ENCODE measurements at places on chromosomes 12 and 14.

- no peak for DNase-seq
Measured at GRCh38 chr14:78007160-78007559, 163.0 kb upstream of the NRXN3 start.

DNA sequence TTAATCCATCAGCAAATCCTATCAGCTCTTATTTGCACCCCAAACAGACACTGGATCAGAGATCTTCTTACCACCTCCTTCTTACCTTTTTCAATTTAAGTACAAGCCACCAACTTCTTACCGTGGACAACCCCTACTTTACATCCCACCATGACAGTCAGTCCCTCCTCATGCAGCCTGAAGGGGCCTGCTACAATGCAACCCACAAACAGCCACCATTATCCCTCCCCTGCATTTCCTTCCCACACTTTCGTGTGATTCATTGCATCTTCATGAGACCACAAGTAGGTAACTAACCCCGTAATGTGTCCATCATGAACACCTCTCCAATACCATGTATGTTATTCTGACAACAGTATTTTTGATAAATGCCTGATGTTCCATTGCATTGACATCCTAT lies 108.6 kb downstream of the BCL11B start:
- no peak for DNase-seq

GRCh38 chr12:103441437-103442181 lies 54.2 kb downstream of the C12orf42 start:
- no peak for DNase-seq

DNA sequence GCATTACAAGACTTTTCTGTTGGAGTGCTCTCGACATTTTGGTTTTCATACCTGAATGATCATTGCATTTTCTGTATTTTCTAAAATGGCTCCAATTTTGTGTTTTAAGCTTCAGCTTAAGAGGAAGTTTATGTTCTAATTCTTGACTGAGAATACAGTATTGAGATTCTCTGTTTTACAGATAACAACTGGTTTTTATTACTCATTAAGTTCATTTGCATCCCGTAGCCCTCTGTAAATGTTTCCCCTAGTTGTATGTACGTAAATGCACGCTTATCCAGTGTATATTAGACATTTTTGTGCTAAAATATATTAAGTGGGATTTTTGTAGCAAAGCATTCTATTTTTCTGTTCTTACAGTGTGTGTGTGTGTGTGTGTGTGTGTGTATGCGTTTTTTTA lies 33.1 kb downstream of the CPSF6 start:
- DNase-seq: no peak

DNA sequence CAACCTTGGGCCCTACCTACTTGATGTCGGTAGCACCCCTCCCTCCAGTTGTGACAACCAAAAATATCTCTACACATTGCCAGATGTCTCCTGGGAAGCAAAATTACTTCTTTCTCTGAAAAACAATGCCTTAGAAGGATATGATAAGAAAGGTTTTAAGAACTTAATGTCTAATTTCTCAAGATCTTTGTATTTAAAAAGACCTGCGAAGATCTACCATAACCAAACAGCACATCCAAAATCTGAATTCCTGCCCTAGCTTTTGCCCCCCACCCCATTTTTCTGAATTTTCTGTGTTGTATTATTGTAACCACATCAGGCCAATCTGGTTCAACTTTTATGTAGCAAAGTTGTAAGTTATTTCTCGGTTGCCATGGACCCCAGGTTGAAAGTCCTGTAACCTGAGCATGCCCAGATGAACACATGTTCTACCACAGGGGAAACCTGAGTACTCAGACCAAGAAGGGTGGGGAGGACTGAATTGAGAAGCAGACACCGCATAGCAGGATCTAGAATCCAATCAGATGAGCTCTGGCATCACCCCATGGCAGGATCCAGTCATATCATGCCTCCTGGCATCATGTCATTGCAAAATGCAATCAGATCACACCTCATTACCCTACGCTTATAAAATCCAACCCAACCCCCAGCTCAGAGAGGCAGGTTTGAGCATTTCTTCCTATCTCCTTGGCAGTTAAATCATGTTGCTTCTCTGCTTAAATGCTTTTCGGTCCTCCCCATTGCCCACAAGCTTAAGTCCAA lies 8.7 kb downstream of the TMEM253 start:
- DNase-seq: no peak

- DNase-seq: no peak
Measured at GRCh38 chr14:39868251-39868650, 436.0 kb upstream of the FBXO33 start.

- DNase-seq: no peak
Measured at GRCh38 chr12:112892856-112893255, 13.9 kb upstream of the OAS1 start.

GRCh38 chr12:80709811-80710726 lies 2.6 kb downstream of the MYF6 start:
- DNase-seq: no peak

- DNase-seq: no peak
Measured at GRCh38 chr14:65206078-65206447, 103.7 kb upstream of the MAX start.

DNA sequence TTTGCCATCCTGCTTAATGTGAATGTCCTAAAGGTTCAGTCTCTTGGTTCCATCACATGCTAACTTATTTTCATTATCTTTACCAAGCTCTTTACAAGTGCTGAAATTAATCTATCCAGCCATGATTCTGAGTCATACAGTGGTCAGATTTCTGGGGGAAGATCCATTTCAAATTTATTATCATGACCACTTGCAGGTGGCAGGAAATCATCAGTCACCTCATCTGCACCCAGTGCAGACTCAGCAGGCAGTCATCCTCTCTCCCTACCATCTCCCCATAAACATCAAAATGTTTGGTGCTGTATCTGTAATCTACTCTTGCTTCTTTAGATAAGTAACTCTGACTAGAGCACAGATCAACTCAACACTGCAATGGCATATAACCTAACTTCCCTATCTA lies 23.5 kb downstream of the ATG14 start:
- no peak for DNase-seq

GRCh38 chr14:103141117-103141796 lies 18.0 kb downstream of the TNFAIP2 start:
- no peak for DNase-seq

DNA sequence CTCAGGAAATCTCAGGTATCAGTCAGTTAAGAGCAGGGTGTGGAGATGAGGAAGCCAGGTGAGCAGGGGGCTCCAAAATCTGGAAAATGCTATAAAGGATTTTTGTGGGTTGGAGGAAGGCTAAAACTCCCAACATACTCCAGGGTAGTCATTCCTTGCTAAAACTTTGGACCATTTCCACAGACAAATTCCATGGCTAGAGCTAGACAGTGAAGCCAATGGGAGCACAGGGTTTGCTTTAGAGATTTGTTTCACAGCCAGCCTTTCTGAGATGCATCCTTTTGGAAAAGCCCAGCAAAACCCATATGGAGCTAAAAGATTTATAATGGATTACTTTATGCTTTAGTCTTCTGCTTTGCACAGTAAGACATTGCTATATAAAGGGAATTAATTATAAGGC lies 146.5 kb downstream of the SAMD4A start:
- DNase-seq: no peak

GRCh38 chr14:39984323-39984722 lies 552.1 kb upstream of the FBXO33 start:
- no peak for DNase-seq

DNA sequence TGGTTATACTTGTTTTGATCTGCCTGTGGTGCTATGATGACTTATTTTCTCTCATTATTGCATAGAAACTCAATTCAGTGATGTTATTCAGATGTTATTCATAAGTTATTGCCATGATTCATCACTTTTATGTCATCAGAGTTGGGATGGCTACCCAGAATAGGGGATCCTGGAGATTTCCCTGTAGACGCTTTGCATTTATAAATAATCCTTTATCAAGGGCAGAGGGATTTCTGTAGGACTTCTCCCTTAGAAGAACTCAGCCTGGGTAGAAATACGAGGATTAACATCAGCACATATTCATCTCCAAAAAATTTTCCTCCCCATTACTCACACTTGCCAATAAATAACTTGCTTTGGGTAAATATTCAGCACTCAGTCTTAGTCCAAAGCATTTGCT lies 4.9 kb downstream of the GPRC5A start:
- no peak for DNase-seq

- DNase-seq: no peak
Measured at GRCh38 chr12:65662590-65662989, 161.7 kb upstream of the HMGA2 start.

GRCh38 chr14:20440882-20441281 lies 4.9 kb upstream of the KLHL33 start:
- DNase-seq: no peak

DNA sequence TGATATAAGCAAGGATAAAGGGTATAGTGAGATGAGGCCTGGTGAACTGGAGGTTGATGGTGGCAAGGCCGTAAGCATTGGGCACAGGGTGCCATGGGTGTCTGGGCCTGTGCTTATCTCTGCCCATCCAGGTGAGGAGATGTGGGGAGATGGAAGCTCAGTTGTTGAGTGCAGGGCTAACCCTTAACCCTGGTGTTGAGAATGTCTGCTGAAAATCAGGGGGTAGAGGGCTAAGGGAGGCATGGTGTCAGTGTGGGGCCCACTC lies 86.1 kb downstream of the SYNE2 start:
- DNase-seq: no peak

DNA sequence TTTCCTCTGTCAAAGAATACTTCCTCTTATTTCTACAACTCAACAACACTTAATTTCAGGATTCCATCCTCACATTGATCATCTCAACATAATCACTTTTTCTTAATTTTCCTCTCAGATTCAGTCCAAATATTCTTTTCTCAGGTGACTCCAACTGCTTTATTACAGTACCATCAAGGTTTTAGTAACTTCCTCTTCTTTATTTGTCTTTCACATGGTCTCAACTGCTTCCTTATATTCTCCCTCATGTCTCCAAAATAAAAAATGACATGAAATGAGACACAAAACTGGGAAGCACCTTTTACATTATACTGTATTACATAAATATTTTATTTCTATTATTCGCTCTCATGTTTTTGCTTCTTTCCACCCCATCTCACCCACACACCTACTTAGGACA lies 55.5 kb downstream of the PPP2R5E start:
- no peak for DNase-seq

DNA sequence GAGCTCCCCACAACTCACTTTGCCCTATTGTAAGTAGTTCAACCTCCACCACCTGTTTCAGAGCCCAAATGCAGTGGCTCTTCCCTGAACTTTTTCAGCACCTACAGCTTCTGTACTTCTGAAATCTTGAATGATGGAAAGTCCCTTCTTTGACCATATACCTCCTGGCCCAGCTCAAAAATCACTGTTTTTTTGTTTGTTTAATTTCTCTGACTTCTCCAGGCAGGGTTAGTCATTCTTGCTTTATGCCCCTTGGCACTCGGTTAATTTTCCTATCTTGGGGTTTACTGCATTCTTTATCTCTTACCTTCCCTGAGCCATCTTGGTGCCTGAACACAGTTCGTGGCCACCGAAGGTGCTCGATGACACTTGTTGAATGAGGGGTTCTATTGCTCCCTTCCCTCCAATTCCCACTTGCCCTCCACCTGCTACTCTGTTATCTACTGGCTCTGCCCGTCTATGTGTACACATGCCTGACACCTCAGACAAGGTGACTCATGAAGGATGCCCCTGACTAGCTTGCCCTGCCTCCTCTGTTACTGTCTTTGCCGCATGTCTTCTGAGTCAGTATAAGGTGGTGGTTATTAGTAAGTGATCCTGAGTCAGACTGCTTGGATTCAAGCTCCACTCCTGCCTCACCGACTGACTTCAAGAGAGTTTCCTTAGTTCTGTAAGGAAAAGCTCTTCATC lies 4.4 kb downstream of the AMHR2 start:
- DNase-seq: no peak

- DNase-seq: no peak
Measured at GRCh38 chr14:91339076-91339475, 78.5 kb downstream of the CCDC88C start.

DNA sequence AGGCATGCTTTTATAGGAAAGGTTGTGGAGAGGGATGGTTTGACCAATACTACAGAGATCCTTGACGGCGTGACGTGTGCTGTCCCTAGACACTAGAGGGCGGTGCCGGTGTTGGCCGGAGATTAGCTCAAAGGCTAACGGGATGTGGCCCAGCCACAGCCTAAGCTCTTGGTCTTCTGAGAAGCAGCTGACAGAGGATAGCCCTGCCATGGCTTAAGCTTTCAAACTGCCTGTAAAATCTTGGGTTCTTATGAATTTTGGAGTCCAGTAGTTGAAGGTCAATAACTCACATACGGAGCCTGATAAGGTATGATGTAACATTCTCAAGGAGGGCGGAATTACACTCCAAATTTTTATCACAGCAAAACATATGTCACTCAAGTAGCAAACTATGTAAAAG lies 515.7 kb upstream of the ATXN7L3B start:
- DNase-seq: no peak

GRCh38 chr12:53267306-53267998 lies 647 bp upstream of the ESPL1 start:
- no peak for DNase-seq

DNA sequence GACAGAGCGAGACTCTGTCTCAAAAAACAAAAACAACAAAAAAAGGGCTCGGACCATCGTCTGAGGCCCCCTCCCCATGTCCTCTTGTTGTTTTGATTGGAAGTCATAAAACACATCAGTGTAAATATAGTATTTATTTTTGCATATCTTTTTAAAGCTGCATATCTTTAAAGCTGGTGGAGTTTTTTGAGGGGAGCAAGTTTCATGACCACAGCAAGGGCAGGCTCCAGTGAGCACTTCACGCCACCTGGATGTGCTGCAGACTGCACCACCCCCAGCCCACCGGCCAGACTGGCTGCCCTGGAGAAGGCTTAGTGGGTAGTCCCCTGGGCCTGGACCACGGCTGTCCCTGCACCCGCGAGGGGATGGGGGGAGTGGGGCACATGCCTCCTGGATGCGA lies 11.9 kb upstream of the BCL7A start:
- no peak for DNase-seq

- DNase-seq: no peak
Measured at GRCh38 chr14:88297306-88297705, 25.8 kb downstream of the KCNK10 start.

DNA sequence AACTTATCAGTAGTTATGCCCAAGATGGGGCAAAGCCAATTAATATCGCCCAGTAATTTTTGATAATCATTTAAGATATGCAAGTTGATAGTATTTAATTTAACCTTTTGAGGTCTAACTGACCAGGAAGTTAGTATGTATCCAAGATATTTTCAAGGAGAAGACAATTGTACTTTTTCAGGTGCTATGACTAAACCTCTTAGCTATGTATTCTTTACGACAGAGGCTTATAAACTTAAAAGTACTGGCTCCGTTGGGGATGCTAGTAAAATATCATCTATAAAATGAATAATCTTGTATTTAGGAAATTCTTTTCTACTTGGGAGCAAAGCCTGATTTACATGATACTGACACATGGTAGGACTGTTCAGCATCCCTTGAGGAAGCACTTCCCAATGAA lies 40.3 kb downstream of the TMTC3 start:
- DNase-seq: no peak

- no peak for DNase-seq
Measured at GRCh38 chr12:111785651-111786050, 18.9 kb downstream of the ALDH2 start.

GRCh38 chr12:29783773-29784666 lies at the start of gene TMTC1:
Gene TMTC1 (minus strand): TSS chr12:29783942. CDS start chr12:29783751, 191 bp downstream.
- DNase-seq: no peak

Measured in spinal cord (tissue), 10 donors.